ENCODE measurements at places on chromosomes 16 and 17.

DNA sequence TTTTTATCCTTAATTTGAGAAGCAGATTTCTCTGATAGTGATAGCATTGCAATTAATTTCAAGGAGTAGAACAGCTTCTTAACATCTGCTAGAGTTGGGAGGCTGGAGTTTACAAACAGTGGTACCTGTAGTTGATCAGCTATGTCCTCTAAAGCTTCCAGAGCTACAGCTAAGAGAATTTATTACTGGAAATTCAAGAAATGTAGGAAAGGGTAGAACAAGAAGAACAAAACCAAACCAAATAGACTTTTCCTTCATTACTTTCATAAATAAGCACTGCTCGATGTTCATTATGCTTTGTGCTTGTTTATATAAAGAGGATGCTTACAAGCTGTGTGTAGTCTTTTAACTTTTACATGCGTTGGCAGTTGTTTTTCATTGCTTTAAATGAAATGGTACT is 333.6 kb upstream of the TBX2 start:
- no peak for DNase-seq

GRCh38 chr16:75402159-75402820 is 31.0 kb downstream of the CFDP1 start:
- DNase-seq, result peak; percentile 61

DNA sequence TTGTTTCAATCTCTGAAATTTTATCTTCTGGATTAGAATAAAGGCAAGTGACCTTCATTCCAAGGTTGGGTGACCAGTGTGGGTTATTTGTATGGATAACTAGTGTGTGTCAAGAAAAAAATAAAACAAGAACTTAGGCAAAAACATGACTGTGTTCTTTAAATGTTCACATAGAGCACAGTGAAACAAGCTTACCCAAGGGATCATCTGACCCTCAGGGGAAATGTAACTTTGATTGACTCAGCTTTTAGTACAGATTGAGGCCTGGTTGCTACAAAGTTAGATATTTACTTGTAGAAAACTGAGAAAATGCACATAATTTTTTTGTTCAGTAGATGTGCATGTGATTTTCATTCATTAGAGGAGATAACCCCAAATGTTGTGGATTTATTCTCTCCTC is 6.7 kb downstream of the CACNG3 start:
- no peak for DNase-seq

- DNase-seq, result no peak
Measured at GRCh38 chr16:2950773-2951172, 13.3 kb upstream of the KREMEN2 start.

DNA sequence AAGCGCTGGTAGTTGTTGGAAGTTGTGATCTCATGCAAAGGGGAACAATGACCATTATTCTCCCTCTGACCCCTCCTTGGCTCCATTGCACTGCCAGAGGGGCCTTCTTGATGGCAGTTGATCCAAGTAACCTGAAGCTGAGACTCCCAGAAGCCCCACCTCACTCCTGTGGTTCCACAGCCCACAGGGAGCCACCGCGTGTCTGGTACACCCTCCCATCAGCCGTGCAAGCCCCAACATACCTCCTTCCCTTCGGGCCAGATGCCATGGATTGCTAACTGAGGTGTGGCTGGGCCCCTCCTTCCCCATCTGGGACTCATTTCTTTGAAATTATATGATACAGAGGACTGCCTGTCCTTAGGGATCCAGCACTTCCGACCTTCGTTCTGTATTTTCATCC is 17.8 kb downstream of the SAP30BP start:
- peak; percentile 88 for DNase-seq

GRCh38 chr17:81912441-81913309 is 1.5 kb upstream of the PCYT2 start:
- DNase-seq, result no peak

DNA sequence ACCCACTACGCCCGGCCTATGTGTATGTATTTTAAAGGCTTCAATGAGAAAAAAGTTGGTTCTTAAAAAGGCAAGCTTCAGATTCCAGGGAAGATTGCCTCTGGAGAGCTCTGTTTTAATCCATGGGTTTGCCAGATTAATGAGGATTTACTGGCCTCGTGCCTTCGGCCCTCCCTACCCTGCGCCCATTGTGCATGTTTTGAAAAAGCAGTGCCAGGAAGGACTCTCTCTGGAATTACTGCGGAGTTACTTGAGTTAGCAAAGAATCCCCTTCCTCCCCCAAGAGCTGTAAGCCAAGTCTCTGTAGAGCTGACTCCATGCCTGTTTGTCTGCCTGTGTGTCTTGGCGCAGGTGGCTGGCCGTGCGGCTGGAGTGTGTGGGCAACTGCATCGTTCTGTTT is 98.9 kb downstream of the ABCC6 start:
- DNase-seq, result no peak

DNA sequence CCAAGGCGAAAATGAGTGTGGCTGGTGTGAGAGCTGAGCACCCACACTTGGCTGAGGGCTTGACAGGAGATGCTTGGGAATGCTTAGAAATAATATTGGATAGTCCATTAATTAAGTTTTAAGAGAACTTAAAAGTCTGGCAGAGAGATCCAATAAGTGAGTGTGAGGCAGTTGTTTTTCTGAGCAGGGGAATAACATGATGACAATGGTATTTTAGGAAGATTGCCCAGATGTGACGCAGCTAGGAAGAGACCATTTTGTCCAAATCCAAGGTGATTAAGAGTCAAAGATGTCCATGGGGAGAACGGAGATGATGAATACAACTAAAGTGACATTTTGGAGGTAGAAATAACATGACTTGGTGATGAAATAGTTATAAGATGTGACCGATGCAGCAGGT is 102.8 kb upstream of the AXIN2 start:
- DNase-seq, result no peak

- peak; percentile 61 for DNase-seq
Measured at GRCh38 chr16:67666032-67666551, 458 bp downstream of the ENKD1 start.

DNA sequence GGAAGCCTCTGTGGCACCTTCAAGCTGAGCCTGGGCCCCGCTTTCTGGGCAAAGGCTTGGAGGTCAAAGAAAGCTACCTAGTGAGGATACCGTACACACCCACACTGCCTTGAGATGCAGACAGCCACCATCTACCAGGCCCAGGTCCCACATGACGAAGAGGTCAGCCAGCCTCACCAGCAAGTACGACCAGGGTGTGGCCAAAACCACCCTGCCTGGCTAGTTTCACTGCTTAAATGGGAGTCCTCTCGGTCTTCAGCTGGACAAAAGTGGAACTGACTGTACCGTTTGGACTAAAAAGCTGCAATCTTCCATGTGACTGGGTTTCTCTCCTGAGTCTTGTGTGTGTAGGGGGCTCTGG is 21.6 kb downstream of the VASN start:
- DNase-seq, result no peak

DNA sequence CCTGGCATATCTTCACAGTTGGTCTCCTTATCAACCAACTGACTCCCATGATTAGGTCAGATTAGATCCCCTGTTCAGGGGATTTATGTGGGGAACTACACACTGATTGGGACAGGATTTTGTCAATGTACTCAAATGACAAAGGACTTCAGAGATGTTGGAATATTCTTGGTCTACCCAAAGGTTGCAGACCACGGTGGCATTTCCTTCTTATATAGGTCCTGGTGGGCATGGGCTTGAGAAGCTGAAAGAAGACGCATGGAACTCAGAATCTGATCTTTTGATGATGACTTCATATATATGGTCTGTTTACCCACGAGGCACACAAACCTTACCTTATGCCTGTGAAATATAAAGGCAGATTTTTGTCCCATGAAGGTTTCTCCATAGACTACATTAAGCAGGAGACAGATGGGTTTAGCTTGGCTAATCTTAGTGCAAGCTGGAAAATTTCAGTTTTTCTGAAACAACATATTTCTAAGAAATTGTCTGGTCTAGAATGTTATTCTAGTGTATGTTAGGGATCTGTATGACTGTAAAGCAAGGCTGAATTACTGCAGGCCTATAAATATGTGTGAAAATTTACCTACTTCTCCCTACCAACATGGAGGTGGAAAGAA is 33.5 kb downstream of the HLF start:
- DNase-seq, result no peak

GRCh38 chr17:79621151-79621943 is 10.5 kb upstream of the RBFOX3 start:
- no peak for DNase-seq

GRCh38 chr17:32516450-32516849 is 29.7 kb downstream of the CDK5R1 start:
- DNase-seq, result no peak

DNA sequence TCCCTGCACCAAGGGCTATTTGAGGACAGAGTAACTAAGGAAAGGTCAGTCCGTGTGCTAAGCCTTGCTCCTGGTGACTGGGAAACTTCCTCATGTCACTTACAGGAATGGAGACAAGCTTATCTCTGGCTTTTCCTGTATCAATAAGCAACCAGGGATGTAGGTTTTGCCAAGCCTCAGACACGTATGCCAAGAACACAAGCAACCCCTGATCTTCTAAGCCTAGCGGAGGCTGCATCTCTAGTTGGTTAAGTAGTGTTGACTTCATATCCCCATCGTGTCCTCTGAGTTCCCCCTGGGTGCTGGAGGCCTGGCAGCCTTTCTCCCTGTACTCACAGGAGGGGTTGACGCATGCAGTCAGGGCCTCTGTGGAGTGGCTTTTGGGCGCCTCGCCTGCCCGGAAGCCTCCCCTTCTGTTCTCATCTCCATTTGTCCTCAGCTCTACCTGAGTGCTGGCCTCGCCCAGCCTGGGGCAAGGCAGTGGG is 1.4 kb upstream of the C1QTNF1 start:
- no peak for DNase-seq

GRCh38 chr17:17055286-17056155 is 13.3 kb downstream of the MPRIP start:
- no peak for DNase-seq

DNA sequence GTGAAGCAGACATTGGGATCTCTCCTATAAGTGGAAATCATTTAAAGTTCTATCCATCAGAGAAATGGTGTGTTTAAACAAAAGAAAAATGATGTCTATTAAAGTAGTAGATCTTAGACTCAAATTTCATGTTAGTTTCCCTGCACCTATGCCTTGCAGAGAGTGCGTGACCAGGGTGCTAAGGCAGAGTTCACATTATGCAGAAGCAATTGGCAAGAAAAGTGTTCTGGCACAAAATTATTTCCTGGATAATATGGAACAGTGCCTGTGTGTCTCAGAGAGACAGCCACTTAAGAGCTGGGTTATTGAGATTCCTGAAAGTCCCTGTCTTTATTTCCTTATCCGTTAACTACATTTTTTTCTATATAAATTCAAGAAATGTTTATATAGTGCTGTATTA is 457.0 kb downstream of the CDH8 start:
- DNase-seq, result no peak

DNA sequence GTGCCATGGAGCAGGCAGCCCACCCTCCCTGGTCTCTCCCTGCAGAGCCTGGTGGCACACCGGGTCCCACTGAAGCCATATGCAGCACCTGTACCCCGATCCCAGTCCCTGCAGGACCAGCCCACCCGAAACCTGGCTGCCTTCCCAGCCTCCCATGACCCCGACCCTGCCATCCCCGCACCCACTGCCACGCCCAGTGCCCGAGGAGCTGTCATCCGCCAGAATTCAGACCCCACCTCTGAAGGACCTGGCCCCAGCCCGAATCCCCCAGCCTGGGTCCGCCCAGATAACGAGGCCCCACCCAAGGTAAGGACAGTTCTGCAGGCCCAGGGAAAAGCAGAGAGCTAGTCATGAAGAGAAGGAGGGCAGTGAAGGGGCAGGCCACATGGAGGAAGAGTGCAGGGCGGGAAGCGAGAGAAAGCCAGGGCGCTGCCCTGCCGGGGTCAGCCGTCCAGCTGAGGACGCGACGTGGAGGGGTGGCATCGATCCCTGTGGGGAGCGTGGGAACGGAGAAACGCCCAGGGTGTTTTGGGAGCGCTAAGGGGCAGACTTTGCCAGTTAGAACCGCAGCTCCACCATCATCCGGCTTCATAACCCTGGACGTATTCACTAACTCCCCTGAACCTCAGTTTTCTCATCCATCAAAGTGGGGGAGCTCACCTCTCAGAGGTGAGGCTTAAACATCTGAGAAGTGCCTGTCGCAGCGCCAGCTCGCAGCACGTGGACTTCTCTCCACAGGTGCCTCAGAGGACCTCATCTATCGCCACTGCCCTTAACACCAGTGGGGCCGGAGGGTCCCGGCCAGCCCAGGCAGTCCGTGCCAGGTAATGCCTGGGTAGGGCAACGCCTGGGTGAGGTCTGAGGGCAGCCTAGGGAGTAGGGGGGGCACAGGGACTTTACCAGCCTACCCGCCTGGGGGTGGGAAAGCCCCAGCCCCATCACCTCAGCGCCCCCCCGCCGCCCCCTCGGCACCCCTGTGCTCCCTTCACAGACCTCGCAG is 7.6 kb upstream of the C17orf107 start:
- DNase-seq, result no peak
